SK-MEL-5 (cell line): ENCODE measurements at places on chromosomes 7 and 10. TPM values are rescaled to one million over a fixed set of nuclear protein-coding genes. Genes with fewer than 3 reads are reported as not detected.

The KCP gene
- 0.03 and 0.13 TPM in 2 replicates for total RNA-seq

The PPA1 gene
- 157 and 183 TPM in 2 replicates for total RNA-seq

The TDRD1 gene
- not detected in 2 replicates for total RNA-seq

The RAB11FIP2 gene
- 18.0 and 20.9 TPM in 2 replicates for total RNA-seq

The UNCX gene
- total RNA-seq: not detected in 2 replicates

The C10orf95 gene
- not detected in 2 replicates for total RNA-seq

The SAMD9L gene
- total RNA-seq: 2.4 and 3.3 TPM in 2 replicates

The SFTPA2 gene
- not detected in 2 replicates for total RNA-seq

The ANKRD1 gene
- not detected in 2 replicates for total RNA-seq

The CCL24 gene
- total RNA-seq: not detected in 2 replicates

GRCh38 chr7:45627691-45628456, 53.7 kb downstream of the ADCY1 start:
- DNase-seq: no peak

- DNase-seq: no peak
Observed at GRCh38 chr7:101804967-101805366, 12.5 kb upstream of the CUX1 start.

DNA sequence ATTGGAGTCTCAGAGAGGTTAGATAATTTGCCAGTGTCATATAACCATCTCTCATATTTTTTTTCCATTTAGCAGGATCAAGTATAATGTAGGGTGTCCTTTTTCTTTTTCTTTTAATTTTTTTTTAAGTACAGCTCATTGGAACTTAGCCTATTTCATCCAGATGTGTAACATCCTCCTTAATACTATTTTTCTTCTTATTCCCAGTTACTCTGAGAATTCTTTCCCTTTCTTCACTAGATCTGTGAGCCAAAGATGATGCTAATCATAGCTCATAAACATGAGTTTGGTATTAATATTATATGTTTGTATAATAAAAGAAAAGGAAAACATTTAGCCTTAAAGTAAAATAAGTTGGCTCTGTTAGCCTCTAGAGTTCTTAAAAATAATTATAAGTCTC, 32.8 kb downstream of the PPP1R9A start:
- DNase-seq: no peak

DNA sequence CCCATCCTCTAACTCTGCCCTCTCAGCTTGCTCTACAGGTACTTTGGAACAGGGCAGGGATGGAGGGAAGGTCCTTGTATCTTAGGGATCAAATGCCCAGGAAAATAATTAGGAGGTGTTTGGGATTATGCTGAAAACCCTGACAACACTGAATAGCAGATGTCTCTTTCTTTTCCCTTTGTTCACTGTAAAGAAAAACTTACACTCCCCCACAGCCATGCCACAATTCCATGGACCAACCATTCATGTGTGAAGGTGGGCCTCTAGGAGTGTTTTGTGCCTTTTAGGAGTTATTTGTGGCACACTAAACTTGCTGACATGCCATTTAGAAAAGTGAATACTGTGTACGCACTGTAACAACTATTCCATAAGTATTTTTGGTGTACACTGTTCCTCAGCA, 108.1 kb downstream of the SNX10 start:
- DNase-seq: no peak

DNA sequence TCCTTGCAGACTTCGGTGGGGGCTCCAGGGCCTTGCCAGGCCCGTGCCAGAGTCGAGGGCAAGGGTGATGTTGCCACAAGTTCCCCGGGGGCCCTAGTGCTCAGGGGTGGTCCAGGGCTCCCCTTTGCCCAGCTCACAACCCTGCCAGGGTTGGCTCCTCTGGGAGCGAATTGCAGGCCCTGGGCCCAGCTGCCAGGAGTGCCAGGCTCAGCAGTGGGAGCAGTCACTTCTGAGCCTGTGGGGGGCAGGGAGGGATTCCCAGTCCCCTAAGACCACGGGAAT, 43.8 kb downstream of the TCERG1L start:
- no peak for DNase-seq

- no peak for DNase-seq
Observed at GRCh38 chr10:79266084-79266483, 81.2 kb upstream of the PPIF start.

DNA sequence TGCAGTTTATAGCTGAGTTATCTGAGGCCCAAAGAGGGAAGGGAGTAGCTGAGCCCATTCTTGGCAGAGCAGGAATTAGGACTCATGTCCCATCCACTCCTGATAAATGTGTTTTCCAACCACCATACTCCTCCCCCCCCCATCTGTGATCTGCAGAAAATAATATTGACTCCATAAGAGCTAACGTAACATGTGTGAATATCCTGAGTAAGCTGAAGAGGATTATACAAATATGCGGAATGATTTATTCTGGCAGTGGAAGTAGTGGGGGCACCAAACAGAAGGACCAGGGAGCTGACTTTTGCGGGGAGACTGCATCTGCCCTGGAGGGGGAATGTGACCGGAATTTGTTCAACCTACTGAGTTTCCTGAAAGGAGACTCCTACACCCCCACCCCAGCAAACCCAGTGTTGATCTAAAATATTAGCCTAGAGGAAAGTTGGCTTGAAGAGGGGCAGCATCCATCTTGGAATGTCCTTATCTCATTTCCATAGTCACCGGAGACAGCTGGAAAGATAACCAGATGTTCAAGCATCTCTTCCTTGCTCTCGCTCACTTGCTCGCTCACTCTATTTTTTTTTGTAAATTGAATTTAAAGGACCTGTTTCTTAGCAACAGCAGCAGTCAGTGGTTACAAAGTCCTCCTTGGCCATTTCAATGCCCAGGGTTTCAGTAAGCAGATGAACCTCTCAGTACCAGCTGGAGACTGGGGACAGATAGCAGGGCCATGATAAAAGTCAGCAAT, 114.7 kb downstream of the RPS24 start:
- no peak for DNase-seq

GRCh38 chr7:117347480-117347879, 24.6 kb upstream of the WNT2 start:
- no peak for DNase-seq

DNA sequence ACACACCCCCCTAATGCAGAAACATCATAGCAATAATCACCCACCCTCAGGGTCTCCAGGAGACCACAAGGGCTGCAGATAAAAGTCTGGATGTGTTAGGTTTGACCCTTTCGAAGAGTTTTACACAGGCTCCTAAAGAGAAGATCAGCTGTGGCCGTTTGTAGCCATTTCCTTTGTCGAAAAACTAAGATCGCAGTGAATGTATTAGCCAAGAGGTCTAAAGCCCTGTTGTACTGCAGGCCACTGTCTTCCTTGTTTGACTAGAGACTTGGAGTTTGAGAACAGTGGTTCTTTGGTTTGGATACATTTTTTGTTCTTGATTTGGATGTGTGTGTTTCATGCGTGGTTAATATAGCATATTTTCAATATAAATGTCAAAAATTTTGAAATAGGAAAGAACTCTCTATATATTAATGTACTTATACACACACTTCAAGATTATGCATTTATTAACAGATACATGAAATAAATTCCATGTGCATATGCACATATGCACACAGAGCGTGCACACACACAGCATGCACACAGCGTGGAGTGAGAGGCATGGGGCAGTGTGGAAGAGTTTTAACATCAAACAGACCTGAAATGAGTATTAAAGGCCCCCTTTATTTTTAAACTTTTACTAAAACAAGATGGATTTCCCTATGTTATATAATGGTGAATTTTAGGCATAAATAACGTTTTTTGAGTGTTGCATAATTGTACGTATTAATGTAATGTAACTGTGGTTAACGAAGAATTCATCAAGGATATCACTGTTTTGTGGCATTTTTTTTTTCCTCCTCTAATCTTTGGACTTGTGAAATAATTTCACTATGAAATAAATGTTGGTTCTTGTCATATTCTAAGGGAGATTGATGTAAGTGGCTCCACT, 2.2 kb downstream of the IKZF1 start:
- no peak for DNase-seq

GRCh38 chr10:128573281-128573845, 447.1 kb upstream of the MKI67 start:
- DNase-seq: no peak

GRCh38 chr10:73763343-73763742, 18.5 kb upstream of the CHCHD1 start:
- no peak for DNase-seq

DNA sequence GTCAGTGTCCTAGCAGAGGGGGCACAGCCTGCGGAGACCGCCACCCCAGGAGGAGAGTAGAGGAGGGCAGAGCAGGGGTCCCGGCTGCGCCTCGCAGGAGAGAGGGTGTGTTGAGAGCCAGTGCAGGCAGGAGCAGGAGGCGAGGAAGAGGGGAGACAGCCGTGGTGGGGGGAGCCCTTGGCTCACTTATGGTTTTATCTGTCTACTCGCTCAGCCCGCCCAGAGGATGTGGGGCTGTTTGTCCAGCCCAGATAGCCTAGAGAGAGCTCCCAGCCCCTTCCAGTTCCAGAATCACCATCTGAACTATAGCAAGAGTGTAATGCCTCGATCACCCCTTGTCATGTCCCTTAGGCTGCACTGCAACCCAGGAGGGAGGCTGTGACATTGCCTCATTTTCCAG, 26.6 kb downstream of the SLC29A3 start:
- no peak for DNase-seq

DNA sequence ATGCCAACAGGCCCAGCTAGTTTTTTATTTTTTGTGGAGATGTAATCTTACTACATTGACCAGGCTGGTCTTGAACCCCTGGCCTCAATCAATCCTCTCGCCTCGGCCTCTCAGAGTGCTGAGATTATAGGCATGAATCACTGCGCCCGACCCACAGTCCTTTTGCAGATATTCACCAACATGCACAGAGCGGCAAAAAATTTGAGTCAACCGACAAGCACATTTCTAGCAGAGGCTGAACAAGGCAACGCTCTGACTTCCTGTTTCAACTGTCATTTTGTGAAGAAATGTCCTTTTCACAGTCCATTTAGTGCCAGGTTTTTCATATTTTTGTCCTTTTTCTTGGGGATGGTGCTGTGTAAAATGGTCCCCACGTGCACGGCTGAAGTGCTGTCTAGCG, 71.1 kb upstream of the KAT6B start:
- DNase-seq: no peak

GRCh38 chr7:146176860-146177259, 60.3 kb downstream of the CNTNAP2 start:
- DNase-seq: no peak

DNA sequence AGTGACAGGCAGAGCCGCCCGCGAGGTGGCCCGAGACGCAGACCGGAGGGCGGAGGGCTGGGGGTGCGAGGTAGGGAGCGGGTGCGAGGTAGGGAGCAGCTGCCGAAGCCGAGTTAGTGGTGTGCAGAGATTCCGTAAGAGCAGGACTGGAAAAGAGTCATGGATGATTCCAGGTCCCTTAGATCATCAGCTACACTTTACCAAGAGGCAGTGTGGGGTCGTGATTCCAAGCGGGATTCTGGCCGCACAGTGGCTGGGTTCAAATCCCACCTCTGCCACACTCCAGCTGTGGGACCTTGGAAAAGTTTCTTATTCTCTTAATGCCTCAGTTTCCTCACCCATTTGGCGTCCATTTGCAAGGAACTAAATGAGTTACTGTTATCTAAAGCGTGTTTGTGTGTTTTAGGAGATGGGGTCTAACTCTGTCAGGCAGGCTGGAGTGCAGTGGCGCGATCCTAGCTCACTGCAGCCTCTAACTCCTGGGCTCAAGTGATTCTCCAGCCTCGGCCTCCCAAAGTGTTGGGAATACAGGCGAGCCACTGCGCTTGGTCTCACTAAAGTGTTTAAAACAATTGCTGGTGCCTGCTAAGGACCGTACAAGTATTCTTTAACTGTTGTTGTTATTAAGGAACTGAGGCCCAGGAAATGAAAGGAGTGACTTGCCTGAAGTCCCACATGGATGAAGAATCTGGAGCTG, 1.1 kb downstream of the NDUFB2 start:
- DNase-seq: no peak

DNA sequence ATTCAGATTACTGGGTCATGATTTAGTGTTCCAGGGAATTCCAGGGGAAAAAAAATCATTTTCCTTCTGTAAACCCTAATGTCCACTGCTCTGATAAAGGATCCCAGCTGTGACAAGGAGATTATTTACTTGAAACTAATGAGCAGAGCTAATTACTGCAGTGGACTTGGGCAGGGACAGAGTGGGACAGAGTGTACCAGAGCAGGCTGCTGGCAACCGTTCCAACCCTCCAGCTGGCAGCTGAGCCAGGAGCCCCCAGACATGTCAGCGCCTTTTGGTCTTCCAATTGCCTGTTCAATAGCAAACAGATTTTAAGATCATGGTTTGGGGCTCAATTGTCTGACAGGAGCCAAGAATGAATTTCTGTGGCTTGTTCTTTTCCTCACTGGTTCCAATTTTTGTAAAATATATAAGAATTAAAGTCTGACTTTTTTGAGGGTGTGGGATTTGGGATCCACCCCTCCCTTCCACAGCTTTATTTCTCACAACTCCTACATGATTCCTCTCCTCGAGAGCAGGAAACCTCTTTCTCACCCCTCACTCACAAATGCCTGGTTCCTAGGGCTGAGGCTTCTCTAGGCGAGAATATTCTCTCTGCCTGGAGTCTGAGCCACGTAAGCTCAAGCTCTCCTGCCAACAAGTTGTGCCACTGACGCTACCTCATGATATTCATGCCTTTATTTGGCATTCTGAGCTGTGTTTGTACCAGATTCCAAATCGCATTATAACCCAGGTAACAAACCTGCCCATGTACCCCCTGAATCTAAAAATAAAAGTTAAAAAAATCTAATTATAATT, 20.6 kb upstream of the FAM180A start:
- DNase-seq: no peak

- no peak for DNase-seq
Observed at GRCh38 chr7:139626817-139627216, 103.3 kb downstream of the CLEC2L start.

GRCh38 chr10:46328853-46329689, 42.3 kb downstream of the ANTXRL start:
- DNase-seq: peak; percentile 53

- peak; percentile 98 for DNase-seq
Observed at GRCh38 chr7:94657771-94658693, 2.1 kb upstream of the SGCE start.

GRCh38 chr7:119252962-119253361, 1020.0 kb upstream of the KCND2 start:
- DNase-seq: no peak

DNA sequence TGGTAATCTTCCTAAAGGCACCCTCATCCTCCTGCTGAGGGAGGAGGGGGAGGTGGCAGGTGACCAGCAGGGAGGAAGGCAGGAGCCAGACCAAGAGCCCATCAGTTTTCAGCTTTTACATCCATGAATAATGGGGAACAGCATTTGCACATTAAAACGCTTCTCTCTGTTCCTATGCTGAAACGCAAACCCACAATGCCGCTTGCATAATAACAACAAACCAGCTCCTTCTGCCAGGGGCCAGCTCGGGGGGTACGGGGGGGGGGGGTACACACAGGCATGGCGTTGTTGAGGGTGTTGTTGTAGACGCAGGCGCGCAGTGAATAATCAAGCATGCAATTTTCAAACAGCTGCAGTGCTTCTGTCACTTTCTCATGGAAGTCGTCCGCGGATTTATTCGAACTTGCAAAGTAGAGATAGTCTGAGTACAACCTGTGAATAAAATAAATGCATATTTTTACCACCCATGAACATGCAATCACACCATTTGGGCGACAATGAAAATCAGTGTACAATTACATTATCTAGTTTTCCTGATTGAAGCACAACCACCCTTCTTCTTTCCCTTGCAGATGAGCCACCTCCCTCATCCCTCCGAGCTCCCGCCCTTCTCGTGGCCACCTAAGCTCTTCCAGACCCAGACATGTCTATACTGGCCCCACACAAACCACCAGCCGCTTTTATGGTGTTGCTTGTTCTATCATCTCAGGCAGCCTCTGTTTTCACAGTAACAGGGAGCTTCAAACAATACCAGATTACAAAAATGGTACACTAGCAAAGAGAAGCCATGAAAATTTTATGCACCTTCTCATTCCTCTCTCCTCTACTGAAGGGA, 72.2 kb downstream of the CHST15 start:
- DNase-seq: no peak
